Stimulated activated CD4-positive, alpha-beta T cell treated with anti-CD3 and anti-CD28 coated beads, TNF-alpha, amount 100 ng/mL, for 48 hours (primary cell): ENCODE measurements at places on chromosomes 6 and 20.

DNA sequence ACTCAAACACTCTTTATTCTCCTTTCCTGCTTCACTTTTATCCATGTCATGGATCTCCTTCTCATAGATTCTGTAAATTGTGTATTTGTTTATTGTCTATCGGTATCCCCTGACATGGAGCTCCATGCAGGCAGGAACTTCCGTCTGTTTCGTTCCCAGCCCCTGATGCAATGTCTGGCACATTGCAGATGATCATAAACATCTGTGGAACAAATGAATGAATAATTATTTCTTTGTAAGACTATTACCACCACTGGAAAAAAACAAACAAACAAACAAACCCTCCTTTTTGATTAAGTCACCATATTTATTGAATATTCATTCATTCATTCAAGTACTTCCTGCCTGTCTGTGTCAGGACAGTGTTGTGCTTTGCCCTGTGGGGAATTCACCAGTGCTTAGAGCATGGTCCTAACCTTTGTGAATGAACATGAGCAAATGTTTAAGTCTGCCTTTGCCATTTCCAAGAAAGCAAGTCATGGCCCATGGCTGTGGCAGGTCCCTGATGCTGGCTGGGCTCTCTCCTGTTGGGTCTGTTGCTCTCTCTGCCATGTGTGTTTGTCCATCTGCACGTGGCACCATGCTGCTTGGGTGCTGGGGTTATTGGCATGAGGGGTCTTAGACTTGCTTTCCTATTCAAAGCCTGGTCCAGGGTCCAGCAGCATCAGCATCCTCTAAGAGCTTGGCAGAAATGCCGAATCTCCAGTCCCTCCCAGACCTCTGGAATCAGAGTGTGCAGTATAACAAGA lies 47.5 kb upstream of the NAA20 start:
- DNase-seq: no peak

DNA sequence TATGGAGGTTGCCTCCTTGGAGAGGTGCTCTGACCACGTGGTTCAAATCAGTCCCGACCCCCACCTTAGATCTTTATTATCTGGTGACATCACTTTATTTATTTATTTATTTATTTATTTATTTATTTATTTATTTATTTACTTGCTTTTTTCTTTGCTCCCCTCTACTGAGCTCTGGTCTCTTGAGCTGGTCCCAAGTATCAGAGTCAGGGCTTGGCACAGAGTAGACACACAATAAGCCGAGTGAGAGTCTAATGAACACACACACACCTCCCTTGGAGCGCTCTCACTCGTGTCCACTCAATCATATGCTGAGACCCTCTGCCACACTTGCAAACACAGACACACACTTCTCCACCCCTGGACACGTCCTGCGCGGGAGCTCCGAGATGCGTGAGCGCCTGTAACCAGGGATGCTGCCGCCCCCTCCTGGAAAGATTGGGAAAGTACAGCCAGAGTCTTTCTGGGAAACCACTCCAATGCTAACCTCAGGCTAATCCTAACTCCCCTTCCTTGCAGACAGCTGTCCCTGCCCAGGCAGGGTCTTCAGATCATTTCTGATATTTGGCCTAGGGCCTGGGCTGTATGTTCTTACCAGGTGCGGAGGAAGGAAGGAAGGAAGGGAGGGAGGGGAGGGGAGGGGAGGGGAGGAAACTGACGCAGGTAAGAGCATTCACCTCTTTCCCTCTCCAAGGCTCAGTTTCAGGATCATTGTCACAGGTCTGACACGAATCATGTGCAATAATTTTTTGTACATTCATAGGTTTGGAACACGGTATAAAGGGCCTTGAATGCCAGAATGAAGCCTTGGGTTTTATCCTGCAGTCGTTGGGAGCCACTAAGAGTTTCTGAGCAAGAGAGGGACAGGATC lies 70.9 kb downstream of the STK35 start:
- peak; percentile 41 for DNase-seq

DNA sequence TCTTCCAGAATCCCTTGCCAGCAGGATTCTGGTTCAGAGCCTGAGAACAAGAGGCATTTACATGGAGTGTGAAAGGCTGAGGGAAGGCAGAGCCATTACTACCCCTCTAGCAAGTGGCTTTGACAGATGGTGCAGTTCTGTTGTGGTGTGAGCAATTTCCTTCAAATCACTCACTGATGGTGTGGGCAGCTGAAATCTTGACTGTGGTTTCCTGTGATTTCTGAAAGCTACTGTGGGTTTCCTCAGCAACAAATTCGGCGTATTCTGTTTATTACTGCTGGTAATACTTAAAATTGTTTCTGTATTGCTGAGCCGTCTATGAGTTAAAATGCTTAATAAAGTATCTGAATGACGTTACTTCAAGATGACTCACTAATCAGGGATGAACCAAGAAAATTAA lies 181.5 kb upstream of the TCF21 start:
- DNase-seq: no peak

GRCh38 chr20:58903614-58904013 lies 51.1 kb downstream of the GNAS start:
- DNase-seq: no peak

DNA sequence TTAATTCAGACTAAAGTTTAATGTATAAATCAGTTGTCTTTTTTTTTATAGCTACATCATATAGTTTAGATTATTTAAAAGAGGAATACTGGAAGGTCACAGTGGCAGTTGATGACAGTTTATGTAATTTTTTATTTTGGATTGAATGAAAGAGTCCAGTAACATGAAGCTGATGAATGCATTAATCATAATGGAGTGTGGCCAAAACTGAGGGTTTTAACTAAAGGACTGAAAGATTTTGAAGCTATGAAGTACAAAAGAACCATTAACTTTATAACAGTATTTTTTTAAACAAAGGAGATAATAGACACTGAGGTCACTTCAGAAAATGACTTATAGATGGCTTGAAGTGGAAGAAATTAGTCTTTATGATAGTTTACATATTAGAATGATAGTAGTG lies 41.3 kb downstream of the TRMT11 start:
- no peak for DNase-seq

- no peak for DNase-seq
These were observed 40.8 kb upstream of the FOXP4 start for GRCh38 chr6:41505122-41506049.

- DNase-seq: no peak
These were observed 13.1 kb downstream of the NTSR1 start for GRCh38 chr20:62721511-62722370.

- DNase-seq: no peak
These were observed 47.1 kb upstream of the PIM1 start for GRCh38 chr6:37122861-37123260.

DNA sequence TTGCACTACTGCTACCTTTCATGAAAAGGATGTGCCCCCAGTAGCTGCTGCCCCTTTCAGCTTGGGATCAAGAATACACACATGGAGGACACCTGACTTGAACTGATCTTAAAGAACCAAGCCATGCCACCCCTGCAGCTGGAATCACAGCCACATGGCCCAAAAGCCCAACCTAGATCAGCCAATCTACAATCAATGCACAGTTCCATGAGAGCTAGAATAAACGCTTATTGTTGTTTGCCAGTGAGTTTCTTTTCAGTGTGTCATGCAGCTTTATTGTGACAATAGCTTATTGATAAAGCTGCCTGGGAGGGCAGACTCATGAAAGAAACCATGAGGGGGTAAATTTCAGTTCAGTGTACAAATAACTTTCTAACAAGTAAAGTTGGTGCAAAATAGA lies 397.7 kb downstream of the PTPRT start:
- DNase-seq: no peak

- DNase-seq: peak; percentile 61
These were observed 12.5 kb upstream of the SIRPB2 start for GRCh38 chr20:1503564-1504227.

- DNase-seq: no peak
These were observed 710.5 kb upstream of the HS3ST5 start for GRCh38 chr6:115053169-115053860.

DNA sequence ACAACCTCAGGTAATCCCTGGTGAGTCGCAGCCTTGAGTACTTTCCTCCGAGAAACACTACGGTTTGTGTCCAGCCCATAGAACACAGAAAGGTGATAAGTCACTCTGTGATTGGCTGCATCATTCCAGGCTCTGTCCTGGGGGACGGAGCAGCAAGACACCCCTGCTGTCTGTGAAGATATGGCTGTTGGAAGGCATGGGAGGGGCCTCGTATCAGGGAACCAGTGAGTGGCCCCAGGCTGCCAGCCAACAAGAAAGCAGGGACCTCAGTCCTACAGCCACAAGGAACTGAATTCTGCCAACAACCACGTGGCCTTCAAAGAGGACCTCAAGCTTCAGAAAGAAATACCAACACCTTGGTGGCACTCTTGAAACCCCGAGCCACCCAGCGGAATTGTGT lies 6.4 kb upstream of the EEF1A2 start:
- no peak for DNase-seq

GRCh38 chr6:149983145-149983544 lies 19.4 kb downstream of the ULBP1 start:
- DNase-seq: no peak

GRCh38 chr6:139016337-139017213 lies 12.0 kb upstream of the ABRACL start:
- DNase-seq: no peak

- no peak for DNase-seq
These were observed 839.4 kb downstream of the MAFB start for GRCh38 chr20:39849664-39850063.

GRCh38 chr6:5107341-5107740 lies 22.2 kb downstream of the PPP1R3G start:
- no peak for DNase-seq
